ENCODE measurements at places on chromosomes 13 and 19.
A peak's percentile ranks its signal among the peaks of the same experiment; 100 is the strongest.

- no peak for DNase-seq
These were observed 116.2 kb upstream of the FREM2 start for GRCh38 chr13:38570706-38571105.

DNA sequence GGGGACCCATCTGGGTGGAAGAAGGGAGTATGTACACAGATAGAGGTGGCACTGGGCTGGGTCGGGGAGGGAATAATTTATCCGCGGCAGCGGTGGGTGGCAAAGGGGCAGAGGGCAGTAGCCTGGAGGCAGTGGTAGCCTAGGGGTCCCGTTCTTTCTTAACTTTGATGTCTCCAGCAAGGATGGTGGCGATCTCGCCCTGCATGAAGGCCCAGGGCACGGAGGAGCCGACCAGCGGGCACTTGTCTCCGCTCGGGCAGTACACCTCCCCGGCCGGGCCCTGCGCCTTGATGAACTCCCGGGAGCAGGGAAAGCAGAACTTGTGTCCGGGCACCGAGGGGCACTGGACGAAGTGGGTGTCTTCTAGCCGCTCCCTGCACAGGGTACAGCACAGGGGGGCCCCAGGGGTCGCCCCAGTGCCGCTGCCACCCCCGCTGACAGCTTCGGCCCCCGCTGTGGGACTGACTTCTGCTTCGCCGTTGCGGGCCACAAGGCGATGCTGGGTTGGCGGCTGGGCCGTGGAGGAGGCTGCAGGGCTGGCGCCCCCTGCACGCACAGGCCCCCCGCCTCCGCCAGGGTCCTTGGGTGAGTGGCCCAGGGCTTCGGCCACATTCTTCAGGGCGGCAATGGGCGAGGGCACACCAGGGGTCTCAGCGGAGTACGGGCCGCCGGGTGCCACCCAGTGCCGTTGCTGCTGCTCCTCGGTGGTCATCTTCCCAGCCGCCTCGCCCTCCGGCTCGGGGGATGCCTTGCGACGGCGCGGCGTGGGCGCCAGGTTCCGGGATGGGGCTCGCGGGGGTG, 1.9 kb downstream of the IRF2BP1 start:
- DNase-seq = no peak

DNA sequence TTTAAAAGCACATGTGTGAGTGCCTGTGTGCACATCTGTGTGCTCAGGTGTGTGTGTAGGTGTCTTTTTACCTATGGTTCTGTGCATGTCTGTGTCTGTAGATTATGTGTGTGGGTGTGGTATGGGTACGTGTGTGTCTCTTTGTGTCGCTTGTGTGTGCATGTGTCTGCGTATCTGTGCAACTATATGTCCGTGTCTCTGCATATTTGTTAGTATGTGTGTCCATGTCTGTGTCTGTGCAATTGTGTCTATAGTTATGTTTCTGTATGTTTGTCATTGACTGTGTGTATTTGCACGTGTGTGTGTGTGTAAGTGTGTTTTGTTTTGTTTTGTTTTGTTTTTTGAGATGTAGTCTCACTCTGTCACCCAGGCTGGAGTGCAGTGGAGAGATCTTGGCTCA, 7.3 kb upstream of the KCTD15 start:
- no peak for DNase-seq

DNA sequence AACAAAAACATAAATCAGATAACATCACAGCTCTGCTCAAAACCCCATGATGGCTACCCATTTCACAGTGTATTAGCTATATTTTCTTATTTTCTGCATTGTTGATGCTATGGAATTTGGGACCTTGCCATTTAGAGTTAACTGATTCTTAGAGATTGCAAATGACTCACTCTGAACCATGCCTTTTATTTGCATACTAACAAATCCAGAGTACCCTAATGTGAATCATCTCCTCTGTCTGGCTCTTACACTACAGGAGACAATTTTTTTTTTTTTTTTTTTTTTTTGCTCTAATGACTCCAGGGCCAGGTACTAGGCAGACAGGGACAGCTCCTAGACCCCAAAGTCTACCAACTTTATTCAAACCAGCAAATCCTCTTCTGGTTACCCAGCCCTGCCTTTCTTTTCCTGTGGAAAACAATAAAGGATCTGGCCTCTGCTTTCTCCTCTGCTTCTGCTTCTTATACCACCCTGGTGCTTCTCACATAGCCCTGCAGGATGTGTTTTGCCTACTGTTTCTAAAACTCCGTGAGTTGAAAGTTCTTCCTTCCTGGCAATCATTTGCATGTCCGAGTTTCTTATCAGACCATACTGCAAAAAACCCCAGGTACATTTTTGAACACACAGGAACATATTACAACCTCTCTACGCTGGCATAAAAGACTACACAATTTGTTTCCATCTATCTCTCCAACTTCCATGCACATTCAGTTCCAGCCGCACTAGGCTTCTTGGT, 10.6 kb upstream of the ZNF460 start:
- no peak for DNase-seq

GRCh38 chr13:99067159-99067985, 89.5 kb upstream of the DOCK9 start:
- no peak for DNase-seq

DNA sequence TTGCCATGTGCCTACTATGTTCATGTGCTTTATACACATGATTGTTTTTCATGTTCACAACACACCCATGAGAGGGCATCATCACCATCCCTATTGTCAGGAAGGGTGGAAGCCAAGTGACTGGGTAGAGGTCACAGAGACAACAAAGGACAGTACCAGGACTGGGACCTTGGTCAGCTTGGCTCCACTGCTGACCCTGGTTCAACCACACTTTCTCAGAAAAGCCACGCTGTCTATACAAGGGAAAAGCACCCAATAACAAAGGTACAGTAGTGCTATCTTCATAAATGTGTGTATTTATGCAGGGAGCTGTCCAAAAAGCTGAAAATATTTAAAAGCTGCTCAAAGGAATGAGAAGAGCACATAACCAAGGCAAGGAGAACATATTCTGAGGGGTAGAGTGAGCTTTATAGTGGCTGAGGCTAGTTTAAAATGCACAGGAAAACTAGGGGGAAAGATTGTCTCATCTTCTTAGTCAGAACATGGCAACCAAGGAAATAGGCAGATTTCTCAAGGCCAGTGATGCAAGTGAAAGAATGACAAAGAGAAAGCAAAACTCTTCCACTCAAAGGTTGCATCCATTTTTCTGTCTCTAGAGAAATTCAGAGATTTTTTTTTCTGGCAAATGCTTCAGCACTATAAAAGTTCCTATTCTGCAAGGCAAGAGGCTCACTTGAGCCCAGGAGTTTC, 415.0 kb downstream of the FOXO1 start:
- DNase-seq = peak; percentile 9

DNA sequence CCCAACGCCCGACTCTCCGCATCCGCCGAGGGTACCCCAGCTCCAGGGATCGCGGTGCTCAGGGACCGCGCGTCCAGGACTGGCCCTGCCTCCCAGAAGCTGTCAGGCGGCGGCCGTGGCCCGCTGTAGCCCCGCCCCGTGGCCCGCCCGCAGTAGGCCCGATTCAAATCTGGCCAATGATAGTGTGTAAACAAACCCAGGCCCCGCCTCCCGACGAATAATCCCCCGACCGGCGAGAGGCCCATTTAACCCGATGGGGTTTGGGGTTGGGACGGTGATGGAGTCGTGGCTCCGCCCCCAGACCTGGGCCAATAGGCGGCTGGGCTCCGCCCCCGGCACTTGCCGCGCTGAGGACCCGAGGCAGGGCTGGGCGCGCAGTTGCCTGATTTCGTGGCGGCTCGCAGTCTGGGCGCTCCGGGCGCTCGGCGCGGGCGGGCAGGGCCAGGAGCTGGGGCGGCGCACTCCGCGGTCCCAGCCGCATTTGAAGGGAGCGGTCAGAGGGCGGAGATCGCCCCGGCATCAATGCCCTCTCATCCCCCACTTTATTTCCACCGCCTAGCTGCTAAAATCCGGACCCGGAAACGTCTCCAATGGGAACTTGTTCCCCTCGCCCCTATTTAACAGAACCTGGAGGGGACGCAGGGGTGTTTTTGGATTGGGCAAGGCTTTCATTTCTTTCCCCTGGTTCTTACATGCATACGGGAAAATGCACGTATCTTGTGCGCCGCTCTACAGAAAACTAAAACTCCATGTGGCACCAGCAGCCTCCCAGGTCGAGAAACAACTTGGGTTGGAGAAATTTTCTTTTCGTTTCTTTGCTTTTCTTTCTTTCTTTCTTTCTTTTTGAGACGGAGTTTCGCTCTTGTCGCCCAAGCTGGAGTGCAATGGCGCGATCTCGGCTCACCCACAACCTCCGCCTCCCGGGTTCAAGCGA, 8.4 kb upstream of the BICRA start:
- DNase-seq = peak; percentile 99

GRCh38 chr13:34300559-34300958, 482.6 kb downstream of the RFC3 start:
- DNase-seq = no peak

DNA sequence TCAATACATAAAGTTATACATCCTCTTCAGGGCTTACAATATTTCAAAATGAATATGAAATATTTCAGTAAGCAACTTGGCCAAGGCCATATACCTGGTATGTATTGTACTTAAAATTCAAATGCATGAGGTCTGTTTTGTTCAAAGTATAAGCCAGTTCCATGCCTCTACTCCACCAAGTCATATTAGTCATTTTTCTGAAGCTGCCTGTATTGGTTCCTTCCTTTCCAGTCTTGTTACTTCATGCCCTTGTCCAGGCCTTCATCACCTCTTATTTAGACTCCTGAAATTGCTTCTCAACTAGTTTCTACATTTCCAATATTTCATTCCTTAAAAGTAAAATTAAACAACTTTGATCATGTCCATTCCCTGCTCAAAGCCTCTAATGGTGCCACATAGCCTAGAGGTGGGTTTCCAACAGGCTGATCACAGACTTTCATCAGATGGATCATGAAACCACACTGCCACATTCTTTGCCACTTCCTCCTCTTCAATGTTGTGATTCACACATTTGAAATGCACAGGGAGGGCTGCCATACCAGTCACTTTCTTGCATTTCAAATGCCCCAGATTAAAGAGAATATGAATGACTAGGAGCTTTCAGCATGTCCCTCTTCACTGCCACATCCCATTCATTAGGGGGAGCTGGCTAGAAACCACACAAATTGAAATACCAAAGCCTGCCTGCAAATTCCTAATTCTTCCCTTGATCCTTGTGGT, 424.1 kb upstream of the DACH1 start:
- DNase-seq = no peak

- DNase-seq = no peak
These were observed 27.7 kb downstream of the SAE1 start for GRCh38 chr19:47158367-47158791.

DNA sequence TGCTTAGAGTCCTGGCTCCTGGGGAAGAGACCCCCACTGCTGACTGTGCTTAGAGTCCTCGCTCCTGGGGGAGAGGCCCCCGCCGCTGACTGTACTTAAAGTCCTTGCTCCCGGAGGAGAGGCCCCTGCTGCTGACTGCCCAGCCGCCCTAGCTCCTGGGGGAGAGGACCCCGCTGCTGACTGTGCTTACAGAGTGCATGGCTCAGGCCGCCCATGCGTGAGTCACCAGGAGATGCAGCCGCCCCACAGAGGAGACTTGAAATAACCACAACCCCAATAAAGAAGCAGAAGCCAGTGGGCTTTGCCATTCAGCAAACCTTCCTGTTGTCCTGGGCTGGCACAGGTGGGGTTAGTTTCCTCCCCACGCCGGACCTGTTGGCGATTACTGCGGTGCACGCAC, 79.2 kb upstream of the C13orf46 start:
- no peak for DNase-seq

- no peak for DNase-seq
These were observed 60.6 kb downstream of the LRCH1 start for GRCh38 chr13:46613409-46614049.

GRCh38 chr19:51354742-51355148, 11.4 kb downstream of the ETFB start:
- no peak for DNase-seq

- peak; percentile 50 for DNase-seq
These were observed 607 bp upstream of the SYNE4 start for GRCh38 chr19:36009220-36009619.

All from stimulated activated naive CD8-positive, alpha-beta T cell treated with anti-CD3 and anti-CD28 coated beads, Interleukin-15, amount 100 ng/mL, for 72 hours (primary cell).